ENCODE measurements at places on chromosomes 12 and 14.
A peak's percentile ranks its signal among the peaks of the same experiment; 100 is the strongest.

DNA sequence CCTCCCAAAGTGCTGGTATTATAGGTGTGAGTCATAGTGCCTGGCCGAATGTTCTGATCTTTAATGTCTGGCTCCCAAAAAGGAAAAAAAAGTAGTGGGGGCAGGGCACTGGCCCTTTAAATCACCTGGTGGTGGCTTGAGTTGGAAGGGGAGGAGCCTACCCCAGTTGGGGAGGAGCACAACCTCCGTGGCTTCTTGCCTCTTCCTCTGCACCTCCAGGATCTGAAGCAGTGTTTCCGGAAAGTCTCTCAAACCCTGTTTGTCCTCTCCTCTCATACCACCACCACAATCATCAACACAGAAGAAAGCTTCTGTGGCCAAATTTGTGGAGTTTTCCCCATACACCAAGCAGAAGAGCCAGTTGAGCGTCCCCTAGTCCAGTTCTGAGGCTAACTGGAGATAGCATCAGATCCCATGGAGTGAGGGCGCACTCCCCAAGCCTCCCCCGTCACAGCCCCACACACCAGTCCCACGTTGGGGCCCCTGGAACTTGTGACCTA is 24.3 kb upstream of the RCOR1 start:
- peaks cover 1% of the 10 kb centered on the region for H3K27me3 ChIP-seq
- H3K36me3 ChIP-seq: no peaks in the 10 kb centered on the region
- no peak for DNase-seq
- no peak overlapping the region for H3K27ac ChIP-seq
- H3K4me1 ChIP-seq: peaks cover 8% of the 10 kb centered on the region
- H3K4me3 ChIP-seq: peak overlapping the region; percentile 23

DNA sequence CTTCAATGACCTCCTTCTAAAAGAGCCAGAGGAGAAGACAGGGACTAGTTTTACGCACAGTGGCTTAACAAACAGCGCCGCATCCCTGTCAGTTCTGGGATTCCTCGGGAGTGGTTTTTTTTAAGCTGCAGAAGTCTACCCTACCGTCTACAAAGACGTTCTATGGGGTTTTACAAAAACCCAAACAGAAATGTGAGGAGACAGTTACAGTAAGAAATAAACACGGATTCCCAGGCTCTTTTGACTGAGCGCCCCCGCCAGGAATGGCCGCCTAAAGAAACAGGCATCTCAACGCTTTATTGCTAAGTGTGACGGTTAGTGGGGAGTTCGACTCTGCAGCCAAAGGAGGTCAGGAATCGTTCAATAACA is 484 bp downstream of the ALKBH1 start:
- peak overlapping the region; percentile 94 for H3K27ac ChIP-seq
- H3K36me3 ChIP-seq: peaks cover 49% of the 10 kb centered on the region
- H3K4me1 ChIP-seq: peaks cover 34% of the 10 kb centered on the region
- DNase-seq: no peak

DNA sequence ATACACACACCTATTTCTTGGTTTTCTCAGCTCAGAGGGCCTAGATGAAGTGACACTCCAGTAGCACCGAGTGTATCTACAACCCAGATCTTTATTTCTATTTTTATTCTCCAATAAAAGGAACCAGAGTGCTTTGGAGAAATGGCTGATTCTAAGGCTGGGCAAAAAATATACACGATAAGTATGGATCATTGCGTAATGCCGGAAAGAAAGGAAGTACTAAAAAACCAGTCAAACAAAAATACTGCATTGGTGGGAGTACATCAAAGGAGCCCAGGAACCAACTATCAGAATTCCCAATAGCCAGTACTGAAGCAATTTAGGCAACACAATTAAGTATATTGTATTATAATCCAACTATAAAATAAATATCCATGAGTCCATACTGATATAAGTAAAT is 400.9 kb upstream of the CCDC196 start:
- H3K4me3 ChIP-seq: no peak overlapping the region
- no peak overlapping the region for H3K27ac ChIP-seq
- no peak for DNase-seq
- no peaks in the 10 kb centered on the region for H3K4me1 ChIP-seq
- peaks cover 37% of the 10 kb centered on the region for H3K27me3 ChIP-seq

GRCh38 chr12:40011775-40012129 is 94.1 kb downstream of the SLC2A13 start:
- H3K36me3 ChIP-seq: no peaks in the 10 kb centered on the region
- DNase-seq: no peak
- H3K27ac ChIP-seq: no peak overlapping the region
- H3K4me1 ChIP-seq: peaks cover 13% of the 10 kb centered on the region

DNA sequence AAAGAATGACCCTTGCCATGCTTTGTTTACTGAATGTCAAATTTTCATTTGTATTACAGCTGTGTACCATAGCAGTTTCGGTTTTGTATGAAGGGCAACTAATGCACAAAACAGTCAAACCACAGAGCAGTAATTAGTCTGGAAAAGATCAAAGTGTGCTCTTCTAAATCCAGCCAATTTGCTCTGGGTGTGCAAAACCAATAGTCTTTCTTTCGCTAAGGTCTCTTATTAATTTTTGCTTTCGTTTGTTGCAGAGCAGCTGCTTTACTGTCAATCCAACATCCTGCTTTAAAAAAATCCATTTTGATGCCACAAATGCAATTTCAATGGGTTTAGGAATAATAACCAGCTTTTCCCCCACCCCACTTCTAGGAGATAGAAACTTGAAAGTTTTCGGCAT is 114.2 kb downstream of the BRMS1L start:
- peaks cover 11% of the 10 kb centered on the region for H3K27me3 ChIP-seq
- DNase-seq: no peak
- no peaks in the 10 kb centered on the region for H3K36me3 ChIP-seq
- no peak overlapping the region for H3K27ac ChIP-seq
- H3K4me1 ChIP-seq: no peaks in the 10 kb centered on the region

DNA sequence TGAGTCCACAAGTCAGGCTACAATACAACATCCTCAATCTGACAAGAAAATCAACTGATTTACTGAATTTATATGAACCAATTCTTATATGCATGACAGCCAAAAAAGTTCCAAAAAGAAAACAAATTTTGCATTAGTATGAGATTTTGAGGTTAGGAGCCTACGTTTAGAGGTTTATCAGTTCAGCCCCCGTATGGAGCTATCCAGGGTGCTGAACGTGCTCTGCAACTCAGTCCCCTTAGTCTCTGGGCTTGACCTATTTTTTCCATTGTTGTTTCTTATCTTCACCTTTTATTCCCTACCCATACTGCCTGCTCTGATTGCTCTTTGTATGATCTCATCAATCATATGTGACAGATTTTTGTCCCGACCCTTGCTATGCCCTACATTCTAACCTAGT is 693.0 kb downstream of the NRXN3 start:
- H3K27me3 ChIP-seq: no peaks in the 10 kb centered on the region
- H3K4me1 ChIP-seq: no peaks in the 10 kb centered on the region
- no peak overlapping the region for H3K4me3 ChIP-seq
- H3K36me3 ChIP-seq: no peaks in the 10 kb centered on the region
- DNase-seq: no peak

DNA sequence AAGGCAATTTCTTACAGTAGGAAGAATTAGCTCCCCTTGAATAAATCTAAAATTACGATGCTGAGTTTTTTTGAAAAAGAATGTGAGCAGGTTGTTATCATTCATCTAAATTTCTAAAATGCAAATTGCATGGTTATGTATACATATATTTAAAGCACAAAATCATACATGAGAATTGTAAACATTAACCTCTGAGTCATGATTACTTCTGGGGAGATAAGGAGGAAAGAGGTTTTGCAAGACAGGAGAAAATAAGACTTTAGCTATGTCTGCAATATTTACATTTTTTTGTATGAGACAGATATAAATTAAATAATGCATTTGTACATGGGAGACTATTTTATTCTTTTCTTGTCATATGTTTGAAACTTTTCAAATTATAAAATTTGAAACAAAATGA is 72.2 kb downstream of the TSPAN8 start:
- no peak overlapping the region for H3K4me3 ChIP-seq
- no peaks in the 10 kb centered on the region for H3K36me3 ChIP-seq
- no peak overlapping the region for H3K27ac ChIP-seq

GRCh38 chr12:124423761-124424515 is 129.0 kb downstream of the RFLNA start:
- H3K36me3 ChIP-seq: peaks cover 34% of the 10 kb centered on the region
- H3K4me1 ChIP-seq: peaks cover 17% of the 10 kb centered on the region
- H3K27me3 ChIP-seq: no peaks in the 10 kb centered on the region
- no peak overlapping the region for H3K27ac ChIP-seq

GRCh38 chr12:20220339-20220738 is 148.0 kb upstream of the PDE3A start:
- no peak overlapping the region for H3K4me3 ChIP-seq
- H3K36me3 ChIP-seq: no peaks in the 10 kb centered on the region
- no peak overlapping the region for H3K27ac ChIP-seq
- no peaks in the 10 kb centered on the region for H3K27me3 ChIP-seq
- DNase-seq: no peak
- no peaks in the 10 kb centered on the region for H3K4me1 ChIP-seq

GRCh38 chr12:132078190-132078589 is 65.9 kb downstream of the DDX51 start:
- H3K36me3 ChIP-seq: peaks cover 18% of the 10 kb centered on the region
- H3K4me3 ChIP-seq: no peak overlapping the region
- no peak overlapping the region for H3K27ac ChIP-seq
- no peaks in the 10 kb centered on the region for H3K4me1 ChIP-seq
- H3K27me3 ChIP-seq: no peaks in the 10 kb centered on the region
- DNase-seq: no peak

- H3K27ac ChIP-seq: no peak overlapping the region
- H3K36me3 ChIP-seq: peaks cover 12% of the 10 kb centered on the region
- no peaks in the 10 kb centered on the region for H3K27me3 ChIP-seq
- H3K4me3 ChIP-seq: no peak overlapping the region
- no peak for DNase-seq
Measured at GRCh38 chr12:113190761-113191160, 5.2 kb downstream of the RITA1 start.

DNA sequence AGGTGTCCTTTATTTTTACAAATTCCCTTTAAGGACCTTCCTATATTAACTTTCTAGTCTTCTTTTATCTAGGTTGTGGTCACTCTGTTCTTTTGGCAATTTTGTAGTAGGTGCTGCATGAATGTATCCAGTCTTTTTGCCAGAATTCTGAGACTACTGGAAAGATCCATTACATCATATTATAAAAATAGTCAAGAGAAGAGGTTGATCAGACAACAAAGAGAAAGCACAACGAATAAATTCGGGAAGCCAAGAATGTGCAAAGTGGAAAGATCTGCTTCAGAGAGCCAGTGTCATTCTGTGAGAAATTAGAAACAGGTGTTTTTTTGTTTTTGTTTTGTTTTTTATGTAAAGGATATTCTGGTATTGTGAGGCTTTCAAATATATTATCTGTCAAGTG is 15.8 kb upstream of the SLC16A7 start:
- no peaks in the 10 kb centered on the region for H3K36me3 ChIP-seq
- no peaks in the 10 kb centered on the region for H3K27me3 ChIP-seq
- peaks cover 37% of the 10 kb centered on the region for H3K4me1 ChIP-seq
- DNase-seq: no peak
- H3K27ac ChIP-seq: no peak overlapping the region
